Panc1 (cell line): ENCODE measurements at places on chromosomes 2 and 18. TPM values are rescaled to one million over a fixed set of nuclear protein-coding genes. Genes with fewer than 3 reads are reported as not detected.

DNA sequence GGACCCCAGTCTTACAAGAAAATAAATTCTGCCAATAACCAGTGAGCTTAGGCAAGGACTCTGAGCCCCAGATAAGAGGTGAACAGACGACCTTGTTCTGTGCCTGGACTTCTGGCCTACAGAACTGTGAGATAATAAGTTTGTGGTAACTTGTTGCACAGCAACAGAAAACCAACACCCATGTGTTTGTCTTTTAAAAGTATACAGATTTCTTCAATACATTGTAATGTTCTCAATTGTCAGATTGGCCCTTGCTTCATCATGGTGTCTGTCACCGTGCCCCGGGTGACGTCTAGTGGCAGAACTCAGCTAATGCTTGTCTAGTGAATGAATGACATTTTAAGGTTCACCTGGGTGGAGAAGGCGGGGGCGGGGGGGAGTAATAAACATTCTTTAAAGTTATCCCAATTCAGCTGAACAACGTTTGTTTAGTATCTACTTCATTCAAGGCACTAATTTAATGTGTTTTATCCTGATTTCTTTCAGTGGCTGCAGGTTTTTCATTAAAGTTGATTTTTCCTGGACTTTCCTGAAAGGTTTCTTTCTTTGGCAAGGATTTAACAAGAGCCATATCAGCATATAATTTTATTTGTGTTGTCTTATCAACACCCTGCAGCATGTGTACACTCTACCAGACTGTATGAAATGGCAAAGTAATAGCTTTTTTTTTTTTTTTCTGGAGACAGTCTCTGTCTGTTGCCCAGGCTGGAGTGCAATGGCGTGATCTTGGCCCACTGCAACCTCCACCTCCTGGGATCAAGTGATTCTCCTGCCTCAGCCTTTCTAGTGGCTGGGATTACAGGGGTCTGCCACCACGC, 123.8 kb upstream of the DLX2 start:
- no peak overlapping the region for H3K4me3 ChIP-seq
- no peak for DNase-seq
- H3K36me3 ChIP-seq: no peaks in the 10 kb centered on the region
- no peaks in the 10 kb centered on the region for H3K4me1 ChIP-seq

- H3K36me3 ChIP-seq: no peaks in the 10 kb centered on the region
- H3K27me3 ChIP-seq: no peaks in the 10 kb centered on the region
- no peak for DNase-seq
- H3K4me3 ChIP-seq: no peak overlapping the region
- no peaks in the 10 kb centered on the region for H3K4me1 ChIP-seq
- no peak overlapping the region for H3K27ac ChIP-seq
Observed at GRCh38 chr2:191231995-191232394, 13.2 kb upstream of the MYO1B start.

DNA sequence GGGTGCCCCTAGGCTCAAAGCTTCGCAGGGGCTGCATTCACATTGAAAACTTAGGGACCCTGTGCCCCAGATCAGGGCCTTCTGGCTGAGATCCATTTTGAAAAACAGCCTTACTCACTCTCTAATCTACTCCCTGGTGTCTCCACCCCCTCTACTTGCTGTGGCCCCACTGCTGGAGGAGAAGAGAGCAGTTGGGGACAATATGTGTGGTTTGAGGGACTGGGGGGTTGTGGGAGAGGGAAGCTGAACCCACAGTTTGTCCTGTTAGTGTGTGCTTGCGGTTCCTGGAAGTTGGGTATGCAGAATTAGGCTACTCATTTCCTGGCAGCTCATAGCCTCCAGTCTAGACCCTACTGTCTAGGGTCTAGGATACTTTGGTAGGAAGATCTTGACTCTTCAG, 211.4 kb downstream of the PRKCE start:
- no peaks in the 10 kb centered on the region for H3K4me1 ChIP-seq
- no peak overlapping the region for H3K4me3 ChIP-seq
- no peaks in the 10 kb centered on the region for H3K27me3 ChIP-seq
- H3K27ac ChIP-seq: no peak overlapping the region
- no peaks in the 10 kb centered on the region for H3K36me3 ChIP-seq

DNA sequence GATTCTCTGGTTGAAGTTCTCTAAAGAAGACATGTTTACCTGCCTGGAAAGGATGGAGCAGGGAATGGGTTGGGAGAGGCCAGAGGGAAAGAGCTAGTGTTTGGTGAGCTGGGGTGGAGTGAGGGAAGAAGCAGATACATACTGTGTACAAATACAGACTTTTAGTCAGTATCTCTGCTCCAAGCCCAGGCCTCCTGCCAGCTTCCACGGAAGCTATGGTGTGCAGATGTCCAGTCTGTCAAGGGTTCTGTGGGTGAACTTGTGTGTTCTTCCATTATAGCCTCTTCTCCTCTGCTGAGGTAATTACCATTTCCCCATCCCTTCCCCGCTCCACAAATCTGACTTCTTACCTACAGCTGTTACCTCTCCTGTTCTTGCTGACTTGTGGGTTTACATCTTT, 208.6 kb downstream of the HRH4 start:
- no peak overlapping the region for H3K4me3 ChIP-seq
- H3K36me3 ChIP-seq: no peaks in the 10 kb centered on the region
- no peak overlapping the region for H3K27ac ChIP-seq
- peaks cover 7% of the 10 kb centered on the region; the same call in 1 of the 2 replicates for H3K27me3 ChIP-seq
- H3K4me1 ChIP-seq: no peaks in the 10 kb centered on the region

DNA sequence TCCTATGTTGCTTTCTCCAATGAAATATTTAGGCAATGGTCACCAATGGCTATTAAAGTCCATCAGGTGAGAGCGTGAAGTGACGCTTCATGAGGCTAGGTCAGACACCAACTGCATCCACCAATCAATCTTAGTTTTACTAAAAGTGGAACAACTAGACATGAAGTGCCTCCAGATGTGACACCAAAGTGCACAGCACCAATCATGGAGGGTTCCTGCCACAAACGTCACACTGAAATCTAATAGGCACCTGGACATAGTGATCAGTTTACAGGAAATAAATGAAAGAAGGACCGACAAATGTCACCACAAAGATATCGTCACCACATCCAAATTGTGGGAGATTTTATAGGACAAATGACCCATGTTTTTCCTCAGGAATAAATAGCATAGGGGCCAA, 70.5 kb downstream of the PSMG2 start:
- no peaks in the 10 kb centered on the region for H3K36me3 ChIP-seq
- H3K27me3 ChIP-seq: no peaks in the 10 kb centered on the region
- H3K27ac ChIP-seq: no peak overlapping the region
- H3K4me3 ChIP-seq: no peak overlapping the region
- no peak for DNase-seq

DNA sequence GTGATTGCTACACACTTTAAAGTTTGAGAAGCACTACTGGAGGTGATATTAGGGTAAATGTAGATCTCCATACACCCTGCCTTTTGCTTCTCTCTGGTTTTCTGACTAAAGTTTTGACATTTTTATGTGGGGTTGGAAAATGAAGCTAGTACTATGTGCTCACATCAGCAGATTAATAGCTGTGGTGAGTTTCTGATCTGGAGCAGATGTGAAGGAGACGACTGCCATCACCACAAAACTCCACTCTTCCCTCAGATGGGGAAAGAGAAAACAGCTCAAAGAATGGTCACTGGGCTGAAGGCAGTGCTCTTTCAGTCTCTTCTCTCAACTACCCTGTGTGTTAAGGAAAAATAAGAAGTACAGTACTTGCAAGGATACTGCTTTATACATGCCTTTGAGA, 37.2 kb downstream of the PLEKHA3 start:
- H3K27ac ChIP-seq: no peak overlapping the region
- H3K27me3 ChIP-seq: no peaks in the 10 kb centered on the region
- DNase-seq: no peak
- no peaks in the 10 kb centered on the region for H3K36me3 ChIP-seq
- H3K4me3 ChIP-seq: no peak overlapping the region

DNA sequence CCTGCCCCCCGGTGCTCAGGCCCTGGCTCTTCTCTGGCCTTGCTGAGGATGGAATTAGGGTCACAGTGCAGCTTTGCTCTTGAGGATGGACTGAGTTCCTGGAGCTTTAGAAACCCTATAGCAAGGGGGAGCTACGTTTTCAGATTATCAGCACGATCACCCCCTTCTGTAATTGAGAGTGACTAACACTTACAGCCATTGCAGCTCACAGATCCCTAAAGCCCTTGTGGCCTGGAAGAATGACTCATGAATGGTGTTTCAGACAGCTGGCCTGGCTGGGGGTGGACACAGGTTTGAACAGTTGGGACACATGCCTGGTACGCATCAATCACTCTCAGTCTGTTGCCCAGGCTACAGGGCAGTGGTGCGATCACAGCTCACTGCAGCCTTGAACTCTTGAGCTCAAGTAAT, 79.7 kb upstream of the IGFBP5 start:
- no peak for DNase-seq
- no peaks in the 10 kb centered on the region for H3K4me1 ChIP-seq
- no peak overlapping the region for H3K27ac ChIP-seq
- no peaks in the 10 kb centered on the region for H3K27me3 ChIP-seq

DNA sequence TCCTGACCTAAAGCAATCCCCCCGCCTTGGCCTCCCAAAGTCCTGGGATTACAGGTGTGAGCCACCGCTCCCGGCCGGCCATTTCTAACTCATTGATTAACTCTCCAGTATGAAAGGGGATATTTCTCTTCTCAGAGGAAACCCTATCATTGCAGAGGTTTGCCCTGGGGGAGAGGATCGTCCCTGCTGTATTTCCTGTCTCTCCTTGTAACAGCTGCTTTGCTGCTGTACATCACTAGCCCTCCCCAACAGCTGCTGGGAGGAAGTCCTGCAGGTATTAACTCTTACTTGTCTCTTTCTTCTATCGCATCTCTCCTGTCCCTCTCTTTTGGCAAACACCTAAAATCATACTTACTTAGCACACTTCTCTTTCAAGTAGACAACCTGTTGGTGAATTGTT, 219.0 kb upstream of the DSEL start:
- no peaks in the 10 kb centered on the region for H3K27me3 ChIP-seq
- H3K4me1 ChIP-seq: no peaks in the 10 kb centered on the region
- no peaks in the 10 kb centered on the region for H3K36me3 ChIP-seq
- H3K27ac ChIP-seq: no peak overlapping the region
- DNase-seq: no peak

GRCh38 chr2:200177971-200178911, 128.3 kb upstream of the SPATS2L start:
- no peak overlapping the region for H3K27ac ChIP-seq
- no peaks in the 10 kb centered on the region for H3K27me3 ChIP-seq
- DNase-seq: no peak
- no peaks in the 10 kb centered on the region for H3K4me1 ChIP-seq
- H3K36me3 ChIP-seq: no peaks in the 10 kb centered on the region

DNA sequence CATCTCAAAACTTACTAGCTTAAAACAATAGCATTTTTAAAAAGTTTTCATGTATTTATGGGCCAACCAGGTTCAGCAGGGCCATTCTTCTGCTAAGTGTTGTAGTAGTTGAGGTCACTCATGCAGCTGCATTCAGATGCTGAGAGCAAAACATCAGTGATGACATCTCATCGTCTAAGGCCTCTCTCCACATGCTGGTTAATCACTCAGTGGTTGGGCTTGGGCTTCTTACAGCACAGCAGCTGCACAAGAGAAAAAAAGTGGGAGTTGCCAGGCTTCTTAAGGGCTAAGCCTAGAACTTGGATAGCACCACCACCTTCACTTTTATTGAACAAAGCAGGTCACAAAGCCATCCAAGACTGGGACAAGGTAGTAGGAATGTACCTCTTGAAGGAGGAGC, 190.3 kb downstream of the IRS1 start:
- no peaks in the 10 kb centered on the region for H3K4me1 ChIP-seq
- no peaks in the 10 kb centered on the region for H3K27me3 ChIP-seq
- no peak overlapping the region for H3K4me3 ChIP-seq
- no peak for DNase-seq
- H3K27ac ChIP-seq: no peak overlapping the region
- H3K36me3 ChIP-seq: no peaks in the 10 kb centered on the region

- no peaks in the 10 kb centered on the region for H3K4me1 ChIP-seq
- no peak overlapping the region for H3K4me3 ChIP-seq
- DNase-seq: no peak
- H3K27me3 ChIP-seq: no peaks in the 10 kb centered on the region
Observed at GRCh38 chr2:181573140-181573736, 83.7 kb downstream of the CERKL start.

DNA sequence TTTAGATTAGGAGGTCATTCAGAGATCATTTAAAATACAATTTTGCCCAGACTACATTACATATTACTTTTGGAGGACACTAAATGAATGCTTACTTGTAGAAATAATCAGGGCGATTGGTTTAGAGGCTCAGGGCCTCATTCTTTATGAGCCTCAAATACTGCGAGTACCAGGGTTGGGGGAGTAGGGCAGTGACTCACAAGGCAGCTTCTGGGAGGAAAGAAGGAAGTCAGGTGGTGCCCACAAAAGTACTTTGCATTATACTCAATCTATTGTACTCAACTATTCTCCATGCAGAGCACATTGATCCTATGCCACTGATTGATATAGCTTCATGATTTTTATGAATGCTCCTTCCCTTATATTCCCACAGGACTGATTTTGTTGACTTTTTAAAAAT, 166.9 kb downstream of the SOCS6 start:
- DNase-seq: no peak
- H3K36me3 ChIP-seq: no peaks in the 10 kb centered on the region

- H3K4me3 ChIP-seq: no peak overlapping the region
- H3K27ac ChIP-seq: no peak overlapping the region
- no peaks in the 10 kb centered on the region for H3K4me1 ChIP-seq
- no peaks in the 10 kb centered on the region for H3K36me3 ChIP-seq
- DNase-seq: no peak
- H3K27me3 ChIP-seq: no peaks in the 10 kb centered on the region
Observed at GRCh38 chr2:579351-579886, 97.8 kb downstream of the TMEM18 start.

DNA sequence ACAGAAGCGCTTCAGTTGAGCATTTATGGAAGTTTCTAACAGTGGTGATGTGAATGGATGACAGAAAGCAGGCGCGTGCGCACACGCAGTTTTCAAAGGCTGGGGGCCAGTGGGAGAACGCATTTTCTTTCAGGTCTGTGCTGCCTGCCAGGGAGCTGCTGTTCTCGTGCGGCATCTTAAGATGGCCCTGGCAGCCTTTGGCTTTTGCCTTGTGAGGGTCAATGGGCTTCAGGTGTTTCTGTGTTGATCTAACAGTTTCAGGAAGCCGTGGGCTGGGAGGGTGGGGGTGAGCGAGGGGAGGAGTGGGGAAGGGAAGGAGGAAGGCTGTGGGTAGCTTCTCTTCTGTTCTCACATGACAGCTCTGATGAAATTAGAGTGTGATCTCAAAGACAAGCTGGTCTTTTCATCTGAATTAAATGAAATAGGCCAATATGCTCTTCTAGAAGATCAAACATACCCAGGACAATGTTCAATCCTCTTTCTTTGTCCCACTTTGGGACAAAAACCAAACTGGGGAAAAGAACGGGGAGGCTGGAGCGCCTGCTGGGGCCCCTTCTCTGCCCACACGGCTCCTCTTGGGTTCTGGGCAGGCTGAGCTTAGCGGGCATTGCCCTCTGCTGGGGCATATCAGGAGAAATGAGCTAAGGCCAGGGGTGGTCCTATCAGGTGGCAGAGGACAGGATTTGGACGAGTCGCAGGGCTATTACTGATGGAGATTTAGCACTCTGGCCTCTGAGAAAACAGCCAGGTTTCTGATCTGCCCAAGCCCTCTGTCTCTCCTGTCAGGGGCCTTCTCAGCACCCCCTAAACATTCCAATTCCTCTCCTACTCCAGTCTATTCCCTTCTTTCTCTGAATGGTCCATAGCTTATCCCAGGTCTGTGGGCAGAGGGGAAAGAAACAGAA, 126.2 kb upstream of the LGALSL start:
- peaks cover 17% of the 10 kb centered on the region for H3K27me3 ChIP-seq
- H3K27ac ChIP-seq: no peak overlapping the region
- H3K4me1 ChIP-seq: no peaks in the 10 kb centered on the region
- DNase-seq: no peak
- no peaks in the 10 kb centered on the region for H3K36me3 ChIP-seq

The SPDYA gene
- 0.87 TPM for total RNA-seq

The KCNG3 gene
- 4.3 TPM for total RNA-seq

The CCDC74B gene
- 9.8 TPM for total RNA-seq

The HAAO gene
- 0.74 TPM for total RNA-seq

The KCTD18 gene
- total RNA-seq: 14.7 TPM

The SLC8A1 gene
- 0.59 TPM for total RNA-seq

The DIPK1C gene
- total RNA-seq: 0.26 TPM
